GM23338 (cell line): ENCODE measurements at places on chromosomes 12 and 14. TPM values are rescaled to one million over a fixed set of nuclear protein-coding genes. Genes with fewer than 3 reads are reported as not detected.

DNA sequence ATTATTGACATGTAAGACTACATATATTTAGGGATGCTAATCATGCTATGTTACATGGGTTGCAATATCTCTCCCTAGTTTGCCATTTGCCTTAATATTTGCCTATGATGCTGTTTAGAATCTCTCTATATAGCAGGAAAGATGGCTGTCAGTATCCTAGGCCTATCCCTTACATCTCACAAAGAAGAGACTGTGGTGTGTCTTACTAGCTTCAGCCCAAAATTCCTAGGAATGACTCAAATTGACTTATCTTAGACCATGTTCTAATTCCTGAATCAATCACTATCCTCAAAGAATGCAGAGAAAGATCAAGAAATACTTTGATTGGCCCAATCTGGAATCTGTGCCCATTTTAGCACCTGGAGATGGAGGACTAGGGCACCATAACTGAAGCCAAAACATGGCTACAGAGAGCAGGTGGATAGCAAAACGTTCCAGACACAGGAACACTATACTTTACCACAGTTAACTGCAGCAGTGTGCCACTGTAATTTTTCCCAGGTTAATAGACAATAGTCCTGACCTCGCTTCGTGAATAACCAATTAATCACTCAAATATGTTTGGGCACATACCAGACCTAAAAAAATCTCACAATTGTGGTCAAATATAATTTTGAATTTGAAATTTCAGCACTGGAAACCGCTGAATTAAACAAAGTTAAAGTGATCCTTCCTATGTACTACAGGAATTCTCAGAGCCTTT is 32.7 kb upstream of the GLIPR1 start:
- no peak for DNase-seq

The CCDC175 gene
- not detected in 2 replicates for total RNA-seq

GRCh38 chr12:54384591-54385041 is at the start of gene ZNF385A:
Gene ZNF385A, minus strand, starts transcription at chr12:54384733. Its CDS starts 219 bp downstream, at chr12:54384514.
- no peak for DNase-seq

DNA sequence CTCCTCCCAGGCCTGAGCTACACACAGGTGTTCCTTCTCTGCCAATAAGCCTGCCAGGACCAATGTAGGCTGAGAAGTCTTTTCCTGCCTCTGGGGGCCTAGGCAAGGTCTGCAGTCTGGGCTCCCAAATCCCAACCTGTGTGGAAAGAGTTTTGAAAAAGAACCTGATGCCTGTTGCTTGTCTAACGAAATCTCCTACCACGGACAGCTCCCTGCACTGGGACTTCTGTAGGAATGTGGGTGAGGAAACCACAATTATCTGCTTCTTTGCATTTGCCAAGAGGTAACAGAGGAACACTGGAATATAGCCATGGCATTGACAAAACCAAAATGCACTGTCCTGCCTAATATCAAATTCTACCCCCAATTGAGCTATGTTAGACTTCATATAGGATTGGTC is 877.0 kb upstream of the TMEM132C start:
- DNase-seq = peak; percentile 73

The PLCZ1 gene
- total RNA-seq = not detected in 2 replicates

- no peak for DNase-seq
Observed at GRCh38 chr12:14970473-14970872, 2.4 kb upstream of the PDE6H start.

DNA sequence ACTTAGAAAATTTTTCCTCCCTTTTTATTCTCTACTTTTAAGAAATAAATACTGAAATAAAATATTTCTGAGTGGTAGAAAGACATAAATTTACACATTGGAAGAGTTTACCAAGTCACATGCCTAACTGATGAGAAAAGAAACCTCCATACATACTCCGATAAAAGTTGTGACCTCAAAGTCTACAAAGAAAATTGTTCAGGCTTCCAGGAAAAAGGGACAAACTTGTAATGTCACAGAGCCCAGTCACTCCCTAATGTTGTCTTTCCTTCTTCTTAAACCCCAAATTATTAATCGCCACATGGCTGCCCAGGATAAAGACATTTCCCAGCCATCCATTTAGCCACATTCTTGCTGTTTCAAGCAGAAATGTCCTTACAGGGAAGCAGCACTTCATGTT is 455.3 kb downstream of the MDGA2 start:
- DNase-seq = no peak

GRCh38 chr12:70246580-70246979 is 3.3 kb downstream of the CNOT2 start:
- DNase-seq = no peak

DNA sequence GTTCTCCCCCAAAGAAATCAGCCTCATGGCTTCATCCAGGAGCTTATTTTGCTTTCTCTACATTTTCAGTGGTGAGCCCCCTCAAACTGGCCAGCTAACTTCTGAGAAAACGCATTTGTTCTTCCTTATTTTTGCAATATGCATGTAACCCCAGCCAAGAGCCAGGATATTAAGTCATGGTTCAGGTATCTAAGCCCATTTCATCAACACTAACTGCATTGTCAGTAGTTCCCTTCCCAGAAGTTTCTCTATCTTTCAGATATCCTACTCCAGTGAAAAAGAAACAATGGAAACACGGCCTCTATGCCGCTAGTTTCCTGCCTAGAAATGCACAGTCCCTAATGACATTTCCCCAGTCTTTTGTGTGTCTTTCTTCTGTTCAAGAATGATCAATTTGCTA is 102.8 kb upstream of the RASSF8 start:
- DNase-seq = no peak

DNA sequence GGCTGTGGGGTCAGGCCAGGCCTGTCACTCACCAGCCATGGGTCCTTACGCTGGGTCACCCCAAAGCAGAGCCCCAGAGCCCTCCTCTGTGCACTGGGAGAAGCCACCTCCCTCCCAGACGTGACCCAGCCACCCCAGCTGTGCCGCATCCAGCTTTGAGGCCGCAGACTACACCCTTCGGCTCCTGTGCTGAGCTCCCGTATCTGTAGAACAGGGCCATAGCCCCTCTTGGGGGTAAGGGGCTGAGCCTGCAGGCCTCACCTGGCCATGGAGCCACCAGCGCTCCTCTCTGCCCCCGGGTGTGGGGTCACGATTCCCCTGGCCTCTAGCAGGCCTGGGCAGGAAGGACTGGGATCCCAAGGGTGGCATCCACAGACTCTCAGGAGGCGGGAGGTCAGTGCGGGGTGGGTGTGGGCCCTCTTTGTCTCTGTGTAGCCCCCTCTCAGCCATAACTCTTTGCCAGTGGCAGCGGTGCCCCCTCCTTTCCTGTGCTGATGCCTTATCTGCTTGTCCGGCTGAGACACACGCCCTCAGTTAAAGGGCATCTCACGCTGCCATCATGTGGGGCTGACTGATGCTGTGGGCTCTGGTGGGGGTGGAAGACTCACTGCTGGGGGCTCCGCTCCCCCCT is 16.3 kb downstream of the ASPG start:
- no peak for DNase-seq

The BRF1 gene
- total RNA-seq = 27.8 and 29.9 TPM in 2 replicates

The IL26 gene
- not detected in 2 replicates for total RNA-seq
